ENCODE measurements at places on chromosomes 13 and 19.

GRCh38 chr19:9834307-9834725 lies 802 bp upstream of the PIN1 start:
- DNase-seq: no peak

DNA sequence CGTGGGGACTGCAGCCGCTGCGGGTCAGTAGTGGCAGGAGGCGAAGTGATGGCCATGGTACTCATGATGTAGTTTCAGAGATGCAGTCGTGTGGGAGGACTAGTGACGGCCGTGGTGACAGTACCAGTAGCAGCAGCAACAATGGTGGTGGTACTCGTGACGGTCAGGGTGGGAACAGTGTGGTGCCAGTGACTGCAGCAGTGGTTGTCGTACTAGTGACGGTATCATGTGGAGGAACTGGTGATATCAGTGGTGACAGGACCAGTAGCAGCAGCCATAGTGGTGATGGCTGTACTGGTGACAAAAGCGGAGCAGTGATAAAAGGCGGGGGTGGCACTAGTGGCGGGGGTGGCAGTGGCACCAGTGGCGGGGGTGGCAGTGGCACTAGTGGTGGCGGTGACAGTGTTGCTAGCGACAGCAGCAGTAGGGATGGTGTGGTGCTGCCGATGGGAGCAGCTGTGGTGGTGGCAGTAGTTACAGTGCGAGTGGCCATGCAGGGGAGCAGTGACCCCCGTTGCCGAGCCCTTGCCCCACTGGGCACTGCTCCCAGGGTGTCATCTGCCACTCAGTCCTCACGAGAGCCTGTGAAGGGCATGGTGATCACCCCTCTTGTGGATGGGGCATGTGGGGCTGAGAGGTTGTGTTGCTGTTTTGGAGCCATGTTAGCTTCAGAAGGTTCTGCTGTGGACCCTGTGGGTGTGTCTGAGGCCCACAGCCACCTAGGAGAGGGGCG lies 22.7 kb downstream of the ADPRHL1 start:
- DNase-seq: no peak

DNA sequence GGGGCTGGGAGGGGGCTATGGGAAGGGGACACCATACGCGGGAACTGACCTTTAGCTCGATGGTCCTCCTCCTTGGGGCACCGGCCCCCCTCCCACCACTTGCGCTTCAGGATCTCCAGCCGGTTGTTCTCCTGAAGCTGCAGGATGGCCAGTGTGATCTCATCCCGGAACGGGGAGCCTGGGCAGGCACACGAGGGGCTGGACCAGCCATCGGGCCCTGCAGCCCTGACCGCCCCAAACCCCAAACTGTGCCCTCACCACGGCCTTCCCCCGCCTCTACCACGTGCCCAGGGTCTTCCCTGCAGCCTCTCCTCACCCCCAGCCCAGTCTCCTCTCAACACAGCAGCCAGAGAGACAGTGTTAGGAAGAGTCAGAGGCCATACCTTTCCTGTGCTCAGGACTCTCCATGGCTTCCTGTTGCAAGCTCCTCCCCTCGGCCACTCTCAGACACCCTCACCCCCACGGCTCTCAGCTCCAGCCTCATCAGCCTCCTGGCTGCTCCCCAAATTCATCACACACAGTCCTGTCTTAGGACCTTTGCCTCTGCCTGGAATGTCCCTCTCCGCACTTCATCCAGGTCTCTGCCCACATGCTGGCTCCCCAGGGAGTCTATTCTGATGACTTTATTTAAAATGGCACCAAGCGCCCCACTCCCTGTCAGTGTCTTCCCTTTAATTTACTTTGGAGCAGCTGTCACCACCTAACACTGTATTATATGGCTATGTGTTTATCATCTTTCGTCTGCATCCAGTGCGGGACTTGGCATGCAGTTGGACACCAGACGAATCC lies 9.7 kb upstream of the ATP1A3 start:
- DNase-seq: no peak

GRCh38 chr13:35856721-35857364 lies 274.3 kb downstream of the DCLK1 start:
- DNase-seq: no peak

DNA sequence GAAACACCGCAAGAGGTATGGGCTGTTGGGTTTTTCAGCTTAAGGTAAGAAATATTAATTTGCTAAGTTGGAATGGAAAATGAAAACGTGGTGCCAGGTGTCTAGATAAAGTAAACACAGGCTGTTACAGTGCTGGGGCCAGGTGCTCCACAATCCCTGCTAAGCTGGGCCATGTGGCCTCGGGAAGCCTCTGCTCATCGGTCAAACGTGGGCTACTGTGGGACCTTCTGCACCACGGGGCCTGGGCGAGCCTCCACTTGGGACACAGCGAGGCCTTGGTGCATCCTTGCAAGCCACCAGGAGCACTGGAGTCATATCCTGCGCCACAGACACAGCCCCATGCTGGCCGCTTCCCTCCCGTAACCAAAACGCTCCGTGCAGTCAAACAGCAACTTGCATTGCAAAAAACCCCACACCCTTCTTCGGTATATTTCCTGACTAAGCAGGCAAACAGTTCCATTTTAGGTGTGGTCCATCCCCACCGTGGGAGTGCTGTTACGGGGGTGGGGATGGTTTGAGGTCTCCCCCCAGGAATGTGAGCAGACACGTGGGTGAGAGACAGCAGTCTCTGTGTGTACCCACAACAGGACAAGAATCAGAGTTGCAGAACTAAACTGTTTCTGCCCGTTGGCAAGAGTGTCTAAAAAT lies 96.3 kb upstream of the SOX1 start:
- DNase-seq: no peak

DNA sequence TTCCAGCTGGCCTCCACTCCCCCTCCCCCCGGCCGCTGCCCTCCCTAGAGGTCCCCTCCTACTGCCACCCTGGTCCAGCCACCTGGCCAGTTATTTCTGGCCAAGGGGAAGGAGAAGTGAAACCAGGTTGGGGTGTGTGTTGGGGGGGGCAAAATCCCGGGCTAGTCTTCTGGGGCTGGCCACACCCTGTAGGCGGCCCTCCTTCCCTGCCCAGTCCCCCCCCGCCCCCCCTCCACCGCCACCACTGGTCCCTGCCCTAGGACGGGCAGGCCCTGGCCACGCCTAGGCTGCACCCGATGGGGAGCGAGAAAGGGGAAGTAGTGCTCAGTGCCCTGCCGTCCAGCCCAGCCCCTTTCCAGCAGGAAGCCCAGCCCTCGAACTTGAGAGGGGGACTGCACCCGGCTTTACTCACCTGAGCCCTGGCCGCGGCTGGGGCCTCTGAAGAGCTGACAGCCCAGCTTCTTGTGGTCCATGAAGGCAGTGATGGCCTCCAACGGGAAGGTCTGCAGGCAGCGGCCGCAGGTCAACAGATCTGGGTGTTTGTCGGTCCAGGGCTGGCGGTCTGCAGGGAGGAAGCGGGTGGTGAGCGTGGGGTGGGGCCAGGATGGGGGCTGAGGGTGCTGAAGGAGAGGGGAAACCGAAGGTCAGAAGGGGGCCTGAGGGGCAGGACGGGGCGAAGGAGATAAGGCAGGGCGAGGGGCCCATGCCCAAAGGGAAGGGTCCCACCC lies 813 bp downstream of the ZNF296 start:
- no peak for DNase-seq

DNA sequence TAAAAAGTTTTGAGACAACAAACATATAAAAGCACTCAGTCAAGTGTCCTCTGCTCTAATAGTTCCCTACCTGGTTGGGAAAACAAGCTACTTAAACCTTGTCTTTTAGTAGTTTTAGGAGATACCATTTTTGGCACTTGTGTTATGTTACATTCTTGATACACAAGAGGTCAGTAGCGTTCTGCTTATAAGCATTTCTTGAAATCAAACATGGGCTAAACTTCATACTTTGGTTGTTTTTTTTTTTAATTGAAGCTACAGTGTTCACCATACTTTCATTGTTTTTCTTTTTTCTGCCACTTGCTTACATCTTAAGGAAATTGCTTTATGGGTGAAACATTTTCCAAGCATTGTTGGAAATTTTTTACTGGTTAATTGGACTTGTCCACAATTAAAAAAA lies 12.9 kb downstream of the NHLRC3 start:
- peak; percentile 21 for DNase-seq

GRCh38 chr13:29786698-29787097 lies 63.7 kb downstream of the UBL3 start:
- no peak for DNase-seq

DNA sequence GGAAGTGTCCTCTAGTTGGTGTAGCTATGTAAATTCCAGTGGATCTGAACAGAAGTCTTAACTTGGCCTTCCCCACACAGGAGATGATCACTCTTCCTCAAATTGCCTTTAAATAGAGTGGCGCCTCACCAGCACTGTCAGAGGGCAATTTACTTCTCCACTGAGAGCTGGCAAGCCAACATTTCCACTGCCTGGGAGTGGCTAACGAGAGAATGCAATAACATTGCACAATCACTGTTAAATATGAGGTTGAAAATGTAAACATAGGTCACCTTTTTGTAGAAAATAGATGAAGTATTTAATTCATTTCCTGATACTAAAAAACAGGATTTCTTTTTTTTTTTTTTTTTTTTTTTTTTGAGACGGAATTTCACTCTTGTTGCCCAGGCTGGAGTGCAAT lies 55.4 kb upstream of the UBL3 start:
- DNase-seq: no peak

GRCh38 chr13:108760541-108760940 lies 131.1 kb downstream of the MYO16 start:
- DNase-seq: no peak

- no peak for DNase-seq
Observed at GRCh38 chr13:74372511-74372910, 238.3 kb upstream of the KLF12 start.

DNA sequence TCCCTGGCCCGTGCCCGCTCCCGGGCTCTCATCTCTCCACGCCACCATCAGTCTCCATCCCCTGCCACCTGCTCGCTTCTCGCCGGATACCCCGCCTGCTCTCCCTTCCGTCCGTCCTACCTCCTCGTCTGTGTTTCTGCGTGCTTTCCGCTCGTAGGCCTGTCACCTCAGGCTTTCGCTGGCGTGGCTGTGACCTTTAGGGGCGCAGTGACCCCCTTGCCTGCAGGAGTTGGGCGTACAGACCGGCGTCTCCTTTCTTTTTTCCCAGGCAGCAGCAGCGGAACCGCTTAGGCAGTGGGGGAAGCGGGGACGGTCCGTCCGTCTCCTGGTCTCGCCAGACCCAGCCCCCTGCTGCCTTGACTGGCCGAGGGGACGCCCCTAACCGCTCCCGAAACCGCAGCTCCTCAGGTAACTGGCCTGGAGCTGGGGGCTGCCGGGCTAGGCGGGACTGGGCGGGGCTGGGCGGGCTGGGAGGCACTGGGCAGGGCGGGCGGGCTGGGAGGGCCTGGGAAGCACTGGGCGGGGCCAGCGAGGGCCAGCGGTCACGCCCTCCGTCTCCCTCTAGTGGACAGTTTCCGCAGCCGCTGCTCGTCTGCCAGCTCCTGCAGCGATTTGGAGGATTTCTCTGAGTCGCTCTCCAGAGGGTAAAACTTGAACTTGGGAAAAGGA lies 6.3 kb downstream of the PGLYRP1 start:
- DNase-seq: peak; percentile 86

- DNase-seq: no peak
Observed at GRCh38 chr19:40592170-40592569, 9.0 kb upstream of the LTBP4 start.

DNA sequence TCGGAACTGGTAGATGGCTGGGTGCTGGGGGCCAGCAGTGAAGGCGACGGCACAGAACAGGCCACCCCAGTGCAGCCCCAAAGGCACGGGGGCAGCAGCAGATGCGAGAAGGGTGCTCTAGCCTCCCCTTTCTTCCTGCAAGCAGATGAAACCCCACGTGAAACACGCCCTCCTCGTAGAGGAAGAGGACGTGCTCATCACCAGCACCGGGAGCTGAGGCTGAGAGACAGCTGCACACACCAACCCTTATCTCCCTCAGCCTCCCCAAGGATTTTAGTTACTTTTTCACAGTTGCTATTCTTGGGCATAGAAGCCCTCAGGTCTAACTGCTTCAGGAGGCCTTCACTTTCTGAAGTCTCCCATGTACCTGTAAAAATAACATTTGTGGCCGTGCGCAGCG lies 11.9 kb downstream of the ZNF787 start:
- DNase-seq: no peak

GRCh38 chr13:85638815-85639393 lies 160.3 kb downstream of the SLITRK6 start:
- no peak for DNase-seq

DNA sequence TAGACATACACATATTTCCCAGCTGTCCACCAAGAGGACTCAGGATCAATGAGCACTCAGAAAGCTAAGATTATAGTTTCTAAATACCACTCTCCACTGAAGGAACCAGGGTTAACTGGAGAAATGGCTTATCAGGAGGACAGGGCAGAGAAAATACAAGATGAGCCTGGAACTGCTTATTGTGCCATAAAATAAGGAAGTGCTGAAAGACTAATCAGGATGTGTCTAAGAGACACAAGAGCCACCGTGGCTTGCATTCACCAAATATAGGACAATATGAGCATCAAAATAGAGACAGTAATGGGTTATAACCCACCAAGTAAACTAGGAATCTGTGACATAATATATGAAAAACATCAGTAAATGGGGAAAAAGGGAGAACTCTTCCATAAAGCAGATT lies 32.8 kb downstream of the KLF12 start:
- no peak for DNase-seq

DNA sequence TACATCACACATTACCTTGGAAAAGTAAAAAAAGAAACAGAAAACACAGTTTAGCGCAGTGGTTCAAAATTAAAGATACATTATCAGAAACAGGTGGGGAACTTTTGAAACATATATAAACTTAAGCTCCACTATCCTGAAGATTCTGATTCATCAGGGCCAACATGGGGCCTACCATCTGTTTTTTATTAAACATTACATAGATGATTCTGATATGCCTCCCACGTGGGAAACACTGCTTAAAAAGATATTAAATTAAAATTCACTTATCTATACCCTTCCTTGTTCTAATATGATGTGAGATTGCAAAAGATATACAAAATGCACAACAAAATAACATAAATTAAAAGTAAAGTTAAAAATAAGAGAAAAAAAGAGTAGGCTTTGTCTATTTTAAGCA lies 125.0 kb downstream of the VWA8 start:
- no peak for DNase-seq

GRCh38 chr13:107721125-107721869 lies 494.0 kb downstream of the LIG4 start:
- DNase-seq: no peak

- no peak for DNase-seq
Observed at GRCh38 chr13:66859934-66860877, 369.9 kb downstream of the PCDH9 start.

DNA sequence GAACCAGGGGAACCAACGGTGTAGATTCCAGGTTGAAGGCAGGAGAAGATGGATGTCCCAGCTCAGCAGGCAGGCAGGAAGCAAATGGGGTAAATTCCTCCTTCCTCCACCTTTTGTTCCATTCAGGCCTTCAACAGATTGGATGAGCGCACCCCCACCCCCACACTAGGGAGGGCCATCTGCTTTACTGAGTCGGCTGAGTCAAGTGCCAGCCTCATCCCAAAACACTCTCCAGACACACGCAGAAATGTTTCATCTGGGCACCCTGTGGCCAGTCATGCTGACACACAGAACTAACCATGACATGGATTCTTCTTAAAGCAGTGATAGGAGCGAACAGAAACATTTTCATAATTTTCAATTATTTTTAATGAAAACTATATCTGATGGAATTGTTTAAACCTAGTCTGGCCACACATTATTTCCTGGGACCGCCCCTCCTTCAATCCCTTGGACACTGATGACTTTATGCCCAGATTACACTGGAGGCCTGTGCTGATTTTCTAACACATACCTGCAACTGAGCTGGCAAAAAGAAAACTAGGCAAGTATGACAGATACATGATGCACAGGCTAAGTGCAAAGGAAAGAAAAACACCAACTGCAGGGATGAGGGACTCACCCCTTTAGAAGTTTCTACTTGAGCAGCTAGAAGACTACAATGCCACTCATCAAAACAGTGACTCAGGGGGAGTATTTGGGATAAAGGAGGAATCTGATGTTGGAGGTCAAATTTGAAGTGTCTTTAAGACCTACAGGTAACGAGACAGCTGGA lies 154.2 kb downstream of the TNFRSF19 start:
- no peak for DNase-seq

All from frontal cortex (tissue), 4 donors.